Sigmoid colon (tissue), 7 donors: ENCODE measurements at places on chromosomes 16 and 17. TPM values are rescaled to one million over a fixed set of nuclear protein-coding genes. Genes with fewer than 3 reads are reported as not detected.

Gene ZNF385C
- total RNA-seq, result not detected

Gene MT1E
- 295 TPM for total RNA-seq

Gene SRL
- 0.33 TPM for total RNA-seq

Gene OR3A3
- total RNA-seq, result not detected

Gene TBC1D3K
- total RNA-seq, result not detected

Gene SPEM3
- not detected for total RNA-seq

Gene CHD9NB
- not detected for total RNA-seq

Gene ZG16
- not detected for total RNA-seq

Gene WNT3
- total RNA-seq, result not detected

Gene KRT17
- total RNA-seq, result not detected
